Lower lobe of right lung (tissue), 2 donors: ENCODE measurements at places on chromosomes 5 and 9. TPM values are rescaled to one million over a fixed set of nuclear protein-coding genes. Genes with fewer than 3 reads are reported as not detected.

DNA sequence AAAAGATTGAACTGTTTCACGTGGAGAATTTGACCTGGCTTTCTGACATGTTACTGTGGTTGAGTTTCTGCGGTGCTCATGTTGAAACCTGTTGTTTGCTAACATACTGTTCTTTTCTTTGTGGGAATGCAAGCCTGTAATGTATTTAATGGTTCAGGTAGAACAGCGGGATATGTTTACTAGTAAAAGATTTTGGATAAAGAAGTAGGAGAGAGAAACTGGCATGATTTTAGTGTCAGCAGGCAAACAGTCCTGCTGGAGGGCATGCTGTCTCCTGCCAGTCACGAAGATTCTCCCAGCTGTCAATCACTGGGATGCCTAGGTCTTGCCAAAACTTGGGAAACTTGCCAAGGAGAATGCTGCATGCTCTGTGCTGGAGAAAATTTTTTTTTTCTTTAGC is 263.5 kb downstream of the TAF11L14 start:
- H3K27ac ChIP-seq: no peak overlapping the region
- no peak overlapping the region for H3K4me3 ChIP-seq
- H3K27me3 ChIP-seq: no peaks in the 10 kb centered on the region
- DNase-seq: no peak

GRCh38 chr9:86287013-86287412 is 4.7 kb upstream of the ISCA1 start:
- peaks cover 27% of the 10 kb centered on the region for H3K36me3 ChIP-seq
- H3K27ac ChIP-seq: no peak overlapping the region
- peaks cover 6% of the 10 kb centered on the region for H3K4me1 ChIP-seq
- DNase-seq: no peak
- no peak overlapping the region for H3K4me3 ChIP-seq

GRCh38 chr9:81499594-81499993 is 189.8 kb downstream of the TLE1 start:
- H3K27ac ChIP-seq: no peak overlapping the region
- H3K27me3 ChIP-seq: no peaks in the 10 kb centered on the region
- no peak overlapping the region for H3K4me3 ChIP-seq
- peaks cover 6% of the 10 kb centered on the region for H3K4me1 ChIP-seq
- H3K36me3 ChIP-seq: no peaks in the 10 kb centered on the region

DNA sequence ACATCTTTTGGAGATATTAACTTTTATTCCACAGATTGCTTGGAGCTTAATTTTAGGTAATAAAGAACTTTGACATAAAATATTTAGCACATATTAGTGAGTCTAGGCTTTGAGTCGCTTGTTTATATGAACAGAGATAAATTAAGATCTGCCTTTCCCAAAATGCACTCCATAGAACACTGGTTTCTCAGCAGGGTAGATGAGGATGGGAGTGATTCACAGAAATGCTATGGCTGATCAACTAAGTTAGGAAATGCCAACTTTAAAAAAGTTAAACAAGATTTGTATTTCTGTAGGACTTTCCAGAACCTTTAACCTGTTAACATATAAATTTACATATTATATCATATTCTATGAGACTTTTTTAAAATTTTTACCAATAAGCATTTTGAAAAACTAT is 65.2 kb downstream of the STARD4 start:
- H3K27ac ChIP-seq: no peak overlapping the region
- no peak for DNase-seq
- no peak overlapping the region for H3K4me3 ChIP-seq
- no peaks in the 10 kb centered on the region for H3K36me3 ChIP-seq

DNA sequence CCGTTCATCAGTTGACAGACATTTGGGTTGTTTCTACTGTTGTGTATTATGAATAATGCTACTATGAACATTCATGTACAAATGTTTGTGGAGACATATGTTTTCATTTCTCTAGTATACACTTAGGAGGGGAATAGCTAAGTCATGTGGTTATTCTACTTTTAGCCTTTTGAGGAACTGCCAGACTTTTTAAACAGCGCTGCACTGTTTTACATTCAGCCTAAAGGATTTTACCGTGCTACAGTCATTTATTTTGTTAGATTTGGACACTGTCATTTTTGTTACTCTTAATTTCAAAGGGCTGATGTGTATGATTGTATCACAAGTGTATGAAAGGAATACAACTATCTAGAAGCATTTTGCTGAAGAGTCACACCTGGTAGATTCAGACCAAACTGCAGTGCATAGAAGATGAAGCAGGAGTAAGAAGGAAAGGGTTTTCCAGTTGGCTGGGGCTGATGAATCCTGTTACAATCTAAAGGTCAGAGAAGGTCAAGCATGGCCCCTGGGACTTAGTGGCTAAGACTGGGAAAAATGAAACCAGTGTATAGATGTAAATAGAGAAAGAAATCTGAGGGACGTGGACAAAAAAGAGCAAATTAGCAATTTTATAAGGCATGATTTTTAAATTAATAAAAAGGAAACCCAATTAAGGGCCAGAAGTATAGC is 509.7 kb downstream of the PSAT1 start:
- no peaks in the 10 kb centered on the region for H3K27me3 ChIP-seq
- H3K4me1 ChIP-seq: no peaks in the 10 kb centered on the region
- H3K4me3 ChIP-seq: no peak overlapping the region
- H3K27ac ChIP-seq: no peak overlapping the region
- H3K36me3 ChIP-seq: no peaks in the 10 kb centered on the region
- DNase-seq: no peak

DNA sequence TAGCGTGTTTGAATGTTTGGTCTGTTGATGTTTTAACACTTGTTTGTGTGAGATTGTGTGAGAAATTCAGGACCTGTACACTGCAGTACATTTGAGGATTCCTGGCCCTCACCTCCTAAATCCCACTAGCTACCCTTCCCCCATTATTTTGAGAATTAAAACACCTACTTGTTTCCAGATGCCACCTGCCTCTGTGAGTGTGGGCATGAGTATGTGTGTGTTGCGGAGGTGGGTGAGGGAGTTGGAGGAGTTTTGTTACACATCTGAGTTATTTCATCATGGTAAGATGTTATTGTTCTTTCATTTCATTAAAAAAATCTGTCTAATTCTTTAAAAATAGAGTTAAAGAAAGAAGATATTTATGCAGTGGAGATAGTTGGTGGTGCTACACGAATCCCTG is 36.3 kb downstream of the HSPA4 start:
- peaks cover 96% of the 10 kb centered on the region for H3K36me3 ChIP-seq
- H3K27ac ChIP-seq: no peak overlapping the region
- no peak overlapping the region for H3K4me3 ChIP-seq
- no peaks in the 10 kb centered on the region for H3K4me1 ChIP-seq
- DNase-seq: no peak
- H3K27me3 ChIP-seq: no peaks in the 10 kb centered on the region

IFNK gene
- total RNA-seq: not detected

MUSK gene
- total RNA-seq: 3.2 TPM

INSL4 gene
- not detected for total RNA-seq

TAF1L gene
- total RNA-seq: not detected

SHOC1 gene
- 0.15 TPM for total RNA-seq

TOR4A gene
- total RNA-seq: 27.2 TPM

IGIP gene
- total RNA-seq: 17.7 TPM

NUTM2G gene
- not detected for total RNA-seq
